ENCODE measurements at places on chromosomes 6 and 20.

GRCh38 chr6:21257125-21257524 lies 336.4 kb upstream of the SOX4 start:
- DNase-seq = no peak

DNA sequence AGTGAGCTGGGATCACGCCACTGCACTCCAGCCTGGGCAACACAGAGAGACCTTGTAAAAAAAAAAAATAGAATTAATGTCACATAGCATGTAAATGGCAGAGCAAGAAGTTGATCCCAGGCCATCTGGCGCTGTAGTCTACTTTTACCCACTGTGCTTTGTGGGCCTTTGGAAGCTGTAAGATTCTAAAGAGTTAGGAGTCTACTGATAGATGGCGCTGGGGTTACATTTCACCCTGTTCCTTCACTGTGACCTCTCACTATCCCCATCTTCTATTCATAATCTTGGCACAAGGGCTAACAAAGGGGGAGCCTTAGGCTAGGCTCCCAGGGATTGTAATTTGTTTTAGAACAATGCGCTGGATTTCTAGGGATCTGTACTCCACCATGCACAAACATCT lies 24.4 kb downstream of the SIRPD start:
- DNase-seq = no peak

DNA sequence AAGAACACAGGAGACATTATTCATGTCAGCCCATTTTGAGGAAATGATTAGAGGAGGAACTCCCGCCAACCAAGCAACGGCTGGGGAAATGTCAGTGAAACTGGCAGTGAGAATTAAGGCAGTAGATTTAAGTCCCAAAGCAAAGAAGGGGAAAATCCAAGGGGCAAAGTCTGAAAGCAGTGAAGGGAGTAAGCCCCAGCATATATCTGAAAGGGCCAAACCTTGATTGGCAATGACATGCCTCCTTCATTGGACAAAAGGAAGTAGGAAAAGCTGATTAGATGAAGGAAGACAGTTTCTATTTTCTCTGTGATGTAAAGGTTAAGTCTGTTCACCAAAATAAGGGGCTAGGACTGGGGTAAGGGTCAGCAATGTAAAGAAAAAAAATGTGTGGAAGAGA lies 190.3 kb downstream of the RNF144B start:
- no peak for DNase-seq

DNA sequence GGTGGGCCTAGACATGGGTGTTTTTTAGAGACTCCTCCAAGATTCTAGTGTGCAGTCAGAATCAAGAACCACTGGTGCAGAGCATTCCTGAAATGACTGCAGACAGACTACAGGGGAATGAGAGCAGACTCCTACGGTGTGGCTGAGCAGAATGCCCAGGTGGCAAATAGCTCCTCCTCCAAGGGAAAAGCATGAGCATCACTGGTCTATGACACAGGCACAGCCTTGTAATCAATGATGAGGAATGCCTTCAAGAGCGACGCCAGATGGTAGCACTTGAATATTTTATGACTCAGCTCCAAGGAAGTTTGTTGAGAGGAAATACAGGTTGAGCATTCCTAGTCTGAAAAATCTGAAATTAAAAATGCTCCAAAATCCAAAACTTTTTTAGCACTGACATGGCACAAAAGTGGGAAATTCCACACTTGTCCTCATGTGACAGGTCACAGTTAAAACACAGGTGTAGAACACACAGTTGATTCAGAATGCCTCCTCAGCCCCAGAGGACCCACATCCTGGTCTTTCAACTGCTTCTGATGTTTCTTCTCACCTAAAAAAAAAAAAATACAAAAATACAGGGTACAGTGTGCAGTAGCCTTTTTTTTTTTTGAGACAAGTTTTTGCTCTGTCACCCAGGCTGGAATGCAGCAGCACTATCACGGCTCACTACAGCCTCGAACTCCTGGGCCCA lies 10.6 kb upstream of the FAM8A1 start:
- DNase-seq = no peak

GRCh38 chr6:14802514-14803160 lies 443.2 kb upstream of the JARID2 start:
- DNase-seq = no peak

- DNase-seq = no peak
Measured at GRCh38 chr20:42741906-42742305, 447.8 kb downstream of the PTPRT start.

- DNase-seq = no peak
Measured at GRCh38 chr6:14968056-14968637, 277.7 kb upstream of the JARID2 start.

- DNase-seq = no peak
Measured at GRCh38 chr6:43926634-43927531, 156.9 kb downstream of the VEGFA start.

- DNase-seq = no peak
Measured at GRCh38 chr6:42125231-42125630, 17.2 kb downstream of the C6orf132 start.

GRCh38 chr6:160070427-160070826 lies 51.2 kb upstream of the SLC22A1 start:
- DNase-seq = no peak
